ENCODE measurements at places on chromosomes 6 and 20. TPM values are rescaled to one million over a fixed set of nuclear protein-coding genes. Genes with fewer than 3 reads are reported as not detected.
A peak's percentile ranks its signal among the peaks of the same experiment; 100 is the strongest.

DNA sequence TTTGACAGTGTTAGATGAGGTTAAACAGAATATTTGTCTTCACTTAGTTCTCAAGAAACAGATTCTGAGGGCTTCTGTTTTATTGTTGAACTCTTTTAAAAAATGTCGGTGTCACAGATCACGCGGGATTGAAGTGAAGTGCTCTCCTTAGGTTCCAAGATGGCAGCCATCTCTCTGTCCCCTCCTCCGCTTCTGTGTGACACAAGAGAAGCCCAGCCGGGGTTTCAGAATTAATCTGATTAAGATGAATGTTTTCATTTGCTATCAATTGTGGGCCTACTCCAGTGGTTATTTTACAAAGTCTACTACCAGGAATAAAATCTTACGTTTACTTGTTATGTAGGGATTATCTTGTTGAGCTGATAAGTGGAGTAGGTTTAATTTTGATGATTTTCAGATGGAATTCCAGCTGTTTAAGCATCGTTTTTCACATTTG lies 10.9 kb downstream of the HIVEP1 start:
- H3K4me3 ChIP-seq, result no peak overlapping the region
- peaks cover 1% of the 10 kb centered on the region for H3K36me3 ChIP-seq
- H3K27me3 ChIP-seq, result no peaks in the 10 kb centered on the region
- no peak for DNase-seq

EYS gene
- total RNA-seq, result not detected

GRCh38 chr20:46509523-46509922 lies 3.8 kb downstream of the ZNF334 start:
- H3K4me3 ChIP-seq, result no peak overlapping the region
- H3K36me3 ChIP-seq, result no peaks in the 10 kb centered on the region
- H3K27me3 ChIP-seq, result peaks cover 4% of the 10 kb centered on the region
- H3K27ac ChIP-seq, result no peak overlapping the region
- DNase-seq, result no peak
- peaks cover 14% of the 10 kb centered on the region for H3K4me1 ChIP-seq

CD24 gene
- 28.3 TPM for total RNA-seq

DNA sequence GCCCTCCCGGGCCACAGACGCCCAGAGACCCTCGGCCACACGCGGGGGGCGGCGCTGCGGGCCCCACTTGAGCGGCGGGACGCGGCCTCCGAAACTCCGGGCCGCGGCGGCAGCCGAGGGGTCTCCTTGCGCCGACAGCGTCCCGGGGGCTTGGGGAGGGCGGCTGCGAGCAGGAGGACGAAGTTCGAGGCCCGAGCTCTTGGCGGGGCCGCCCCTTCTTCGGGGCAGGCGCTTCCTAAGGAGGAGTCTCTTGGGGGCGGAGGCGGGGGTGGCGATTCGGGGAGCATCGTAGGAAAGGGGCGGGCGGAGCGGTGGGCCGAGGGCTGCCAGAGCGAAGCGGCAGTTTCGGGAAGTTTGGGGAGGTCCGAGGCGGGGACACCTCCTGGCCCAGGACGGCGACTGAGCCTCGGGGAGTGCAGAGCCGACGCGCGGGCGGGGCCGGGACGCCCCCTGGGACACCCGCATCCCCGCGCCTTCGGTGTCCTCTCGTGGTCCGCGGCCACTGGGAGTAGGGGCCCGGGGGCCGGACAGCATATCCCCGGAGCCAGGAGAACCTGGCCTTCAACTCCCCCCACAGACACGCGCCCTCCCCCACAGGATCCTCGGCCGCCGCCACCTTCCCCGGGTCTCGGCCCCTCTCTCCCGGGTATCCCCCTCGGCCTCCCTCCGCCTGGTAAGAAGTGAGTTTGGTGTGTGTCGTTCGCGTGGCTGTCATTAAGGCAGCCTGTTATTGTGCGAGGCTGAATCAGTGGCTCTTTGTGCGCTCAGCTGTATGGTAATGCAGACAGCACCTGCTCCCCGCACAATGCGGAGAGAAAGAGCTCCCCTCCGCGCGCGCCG lies 613 bp upstream of the DLL1 start:
- peaks cover 38% of the 10 kb centered on the region for H3K4me1 ChIP-seq
- DNase-seq, result peak; percentile 89
- H3K4me3 ChIP-seq, result peak overlapping the region; percentile 46
- H3K27me3 ChIP-seq, result peaks cover 51% of the 10 kb centered on the region
- peak overlapping the region; percentile 72 for H3K27ac ChIP-seq

- peaks cover 100% of the 10 kb centered on the region for H3K36me3 ChIP-seq
- H3K4me1 ChIP-seq, result no peaks in the 10 kb centered on the region
These were observed 70.2 kb upstream of the SLC22A1 start for GRCh38 chr6:160051390-160051789.

- H3K27ac ChIP-seq, result no peak overlapping the region
- no peaks in the 10 kb centered on the region for H3K27me3 ChIP-seq
- no peak overlapping the region for H3K4me3 ChIP-seq
- peaks cover 10% of the 10 kb centered on the region for H3K4me1 ChIP-seq
- no peaks in the 10 kb centered on the region for H3K36me3 ChIP-seq
- no peak for DNase-seq
These were observed 171.7 kb upstream of the LAMP5 start for GRCh38 chr20:9342651-9343050.

MEP1A gene
- total RNA-seq, result 0.42 TPM

DNA sequence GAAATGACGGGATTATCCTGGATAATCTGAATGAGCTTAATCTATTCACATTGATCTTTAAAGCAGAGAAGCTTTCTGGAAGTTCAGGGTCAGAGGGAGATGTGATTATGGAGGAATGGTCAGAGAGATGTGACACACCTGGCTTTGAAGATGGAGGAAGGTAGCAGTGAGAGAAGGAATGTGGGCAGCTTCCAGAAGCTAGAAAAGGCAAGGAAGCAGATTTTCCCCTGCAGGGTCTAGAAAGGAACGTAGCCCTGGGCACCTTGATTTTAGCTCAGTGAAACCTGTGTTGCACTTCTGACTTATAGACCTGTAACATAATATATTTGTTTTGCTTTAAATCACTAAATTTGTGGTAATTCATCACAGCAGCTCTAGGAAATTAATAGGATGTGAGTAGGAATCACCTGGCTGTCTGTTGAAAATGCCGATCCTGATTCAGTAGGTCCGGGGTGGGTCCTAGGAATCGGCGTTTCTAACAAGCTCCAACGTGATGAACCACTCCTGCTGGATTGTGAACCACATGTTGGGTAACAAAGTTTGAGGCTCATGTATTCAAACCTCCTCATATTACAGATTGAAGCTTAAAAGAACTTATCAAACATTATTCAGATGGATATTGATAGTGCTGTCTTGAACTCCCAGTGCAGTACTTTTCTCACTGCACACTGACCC lies 157.0 kb downstream of the GJA1 start:
- no peak overlapping the region for H3K4me3 ChIP-seq
- no peaks in the 10 kb centered on the region for H3K27me3 ChIP-seq
- H3K27ac ChIP-seq, result no peak overlapping the region
- H3K4me1 ChIP-seq, result no peaks in the 10 kb centered on the region

DNA sequence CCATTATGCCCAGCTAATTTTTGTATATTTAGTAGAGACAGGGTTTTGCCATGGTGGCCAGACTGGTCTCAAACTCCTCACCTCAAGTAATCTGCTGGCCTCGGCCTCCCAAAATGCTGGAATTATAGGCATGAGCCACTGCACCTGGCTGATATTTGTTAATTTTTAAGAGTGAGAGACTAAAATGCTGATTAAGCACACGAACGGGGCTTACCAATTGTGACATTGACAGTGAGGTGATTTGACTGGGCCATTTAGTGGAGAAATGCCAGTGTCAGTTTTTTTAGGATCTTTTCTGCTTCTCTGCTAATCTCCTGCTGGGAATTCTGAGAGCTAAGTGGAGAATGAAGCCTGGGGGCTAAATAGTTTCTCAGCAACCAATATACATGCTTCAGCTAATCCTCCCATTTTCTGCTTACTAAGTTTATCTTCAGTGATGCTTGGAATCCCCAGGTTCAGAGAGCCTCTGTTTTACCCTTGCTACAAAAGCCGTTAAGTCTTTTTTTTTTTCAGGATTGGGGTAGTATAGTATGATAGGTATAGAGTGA lies 9.8 kb upstream of the DEFB123 start:
- H3K36me3 ChIP-seq, result no peaks in the 10 kb centered on the region
- H3K27me3 ChIP-seq, result peaks cover 4% of the 10 kb centered on the region
- no peak overlapping the region for H3K4me3 ChIP-seq
- no peaks in the 10 kb centered on the region for H3K4me1 ChIP-seq
- no peak overlapping the region for H3K27ac ChIP-seq

DNA sequence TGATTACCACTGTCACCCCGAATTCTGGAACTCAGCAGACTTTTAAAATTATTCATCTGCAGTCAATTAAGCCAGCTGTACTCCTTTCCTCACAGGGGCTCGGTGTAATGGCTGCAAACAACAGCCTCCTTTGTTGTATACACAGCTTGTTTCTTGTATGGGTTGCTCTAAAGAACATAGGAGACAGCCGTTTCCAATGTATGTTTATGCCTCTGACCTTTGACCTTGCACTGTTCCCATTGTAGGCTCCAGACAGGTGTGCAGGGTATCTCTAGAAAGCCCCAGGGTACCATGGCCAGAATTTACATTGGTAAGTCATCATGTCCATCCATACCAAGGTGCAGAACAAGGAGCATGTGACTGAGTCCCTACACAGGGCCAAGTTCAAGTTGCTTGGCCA lies 11.5 kb upstream of the TENT5A start:
- H3K4me3 ChIP-seq, result no peak overlapping the region
- H3K27ac ChIP-seq, result no peak overlapping the region
- DNase-seq, result no peak
- peaks cover 16% of the 10 kb centered on the region for H3K4me1 ChIP-seq
- no peaks in the 10 kb centered on the region for H3K27me3 ChIP-seq

DNA sequence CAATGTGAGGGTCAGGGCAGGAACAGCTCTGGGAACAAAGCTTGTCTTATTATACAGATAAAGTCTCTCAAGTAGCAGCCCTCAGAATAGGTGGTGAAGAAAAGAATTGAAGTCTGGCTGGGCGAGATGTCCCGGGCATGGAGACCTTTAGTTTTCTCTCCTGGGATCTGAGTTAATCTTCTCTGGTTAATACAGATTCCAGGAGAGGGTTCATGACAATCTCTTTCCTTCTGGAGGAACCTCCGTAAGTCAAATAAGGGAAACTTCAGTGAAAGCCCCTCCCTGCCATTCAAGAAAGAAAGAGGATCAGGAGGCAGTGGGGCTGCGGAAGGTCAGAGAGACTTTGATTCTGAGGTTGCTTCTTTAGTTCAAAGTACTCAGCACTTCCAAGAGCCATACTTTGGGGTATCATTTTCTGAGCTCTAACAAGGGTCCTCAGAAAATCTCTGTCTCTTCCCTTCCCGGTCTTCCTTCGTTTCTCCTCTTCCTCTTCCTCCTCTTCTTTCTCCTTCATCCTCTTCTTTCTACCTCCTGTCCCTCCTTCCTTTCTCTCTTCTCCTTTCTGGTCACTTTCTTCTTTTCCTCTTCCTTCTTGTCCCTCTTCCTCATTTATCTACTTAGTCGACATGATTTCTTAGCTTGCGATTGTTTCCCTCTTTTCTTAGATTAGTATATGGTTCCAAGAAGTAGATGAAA lies 4.6 kb upstream of the ZNF184 start:
- DNase-seq, result no peak
- no peaks in the 10 kb centered on the region for H3K27me3 ChIP-seq
- no peak overlapping the region for H3K4me3 ChIP-seq
- H3K4me1 ChIP-seq, result peaks cover 28% of the 10 kb centered on the region

DNA sequence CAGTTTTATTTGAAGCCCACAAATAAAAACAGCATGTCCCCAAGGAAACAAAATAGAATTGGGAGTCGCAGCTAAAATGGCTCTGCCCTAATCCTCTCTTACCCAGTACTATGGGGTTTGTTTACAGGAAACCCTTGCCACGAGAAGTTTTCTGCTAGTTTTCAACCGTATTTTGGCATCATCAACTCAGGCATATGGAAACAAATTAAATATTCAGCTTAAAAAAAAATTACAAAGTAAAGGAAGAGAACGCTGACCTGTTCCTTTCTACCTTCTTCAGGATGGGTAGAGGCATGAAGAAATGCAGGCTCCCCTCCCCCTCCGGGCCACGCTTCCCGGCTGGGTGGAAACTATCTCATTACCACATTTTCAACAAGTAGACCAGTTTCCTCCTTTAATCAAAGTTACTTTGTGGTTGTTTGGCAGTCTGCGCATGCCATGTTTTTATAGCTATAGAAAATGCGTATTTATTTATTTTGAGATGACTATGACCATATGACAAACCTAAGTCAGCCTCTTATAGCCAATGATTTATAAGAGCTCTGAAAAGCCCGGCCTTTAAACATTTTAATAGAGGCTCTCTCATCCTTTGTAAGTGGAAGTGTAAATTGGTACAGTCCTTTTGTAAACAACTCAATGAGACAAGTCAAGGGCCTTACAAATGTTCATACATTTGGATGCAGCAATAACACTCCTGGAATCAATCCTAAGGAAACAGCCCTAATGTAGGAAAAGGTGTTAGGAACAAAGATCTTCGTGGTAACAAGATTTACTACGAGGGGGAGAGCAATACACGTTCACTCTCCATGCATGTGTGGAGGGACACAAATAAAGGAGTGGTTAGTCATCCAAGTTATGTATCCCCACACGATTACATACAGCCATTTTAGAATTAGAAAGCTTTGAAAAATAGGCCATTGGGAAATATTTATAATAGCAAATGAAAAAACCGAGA lies 16.1 kb upstream of the ZNF217 start:
- H3K27ac ChIP-seq, result peak overlapping the region; percentile 83
- H3K4me1 ChIP-seq, result peaks cover 54% of the 10 kb centered on the region
- H3K27me3 ChIP-seq, result no peaks in the 10 kb centered on the region
- peak overlapping the region; percentile 19 for H3K4me3 ChIP-seq

GRCh38 chr6:80508885-80509630 lies 402.6 kb downstream of the BCKDHB start:
- no peak overlapping the region for H3K27ac ChIP-seq
- no peaks in the 10 kb centered on the region for H3K36me3 ChIP-seq
- no peak for DNase-seq
- no peak overlapping the region for H3K4me3 ChIP-seq
- H3K27me3 ChIP-seq, result no peaks in the 10 kb centered on the region

GRCh38 chr20:45448270-45448669 lies 21.3 kb upstream of the WFDC2 start:
- H3K36me3 ChIP-seq, result no peaks in the 10 kb centered on the region
- H3K4me3 ChIP-seq, result no peak overlapping the region
- no peak for DNase-seq
- H3K4me1 ChIP-seq, result peaks cover 16% of the 10 kb centered on the region
- no peaks in the 10 kb centered on the region for H3K27me3 ChIP-seq

DNA sequence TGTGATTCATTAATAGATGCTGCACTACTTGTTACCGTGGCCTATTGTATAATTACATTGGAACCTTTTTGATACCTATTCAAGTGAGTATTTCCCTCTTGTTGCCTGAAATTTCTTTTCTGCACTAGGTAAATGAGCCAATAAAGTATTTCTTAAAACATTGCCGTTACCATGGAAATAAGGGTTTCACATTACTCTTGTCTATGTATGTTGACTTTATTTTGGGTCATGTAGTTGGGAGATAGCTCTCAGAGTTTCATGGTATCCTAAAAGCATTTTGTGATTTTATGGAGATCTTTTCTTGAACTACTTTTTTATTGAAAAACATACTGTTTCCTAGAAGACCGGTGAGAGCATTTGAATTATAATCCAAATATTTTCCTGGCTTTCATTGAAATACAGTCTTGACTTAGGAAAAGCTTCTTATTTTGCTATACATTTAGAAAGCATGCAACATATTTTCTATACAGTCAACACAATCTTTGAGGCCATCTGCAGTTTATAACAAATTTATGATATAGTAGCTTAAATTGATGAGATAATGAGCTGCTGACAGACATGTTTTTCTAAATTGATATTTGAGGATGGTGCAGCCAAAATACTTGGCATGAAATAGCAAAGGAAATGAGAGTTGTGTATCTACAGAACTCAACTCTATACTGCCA lies 650.4 kb downstream of the RFPL4B start:
- no peak overlapping the region for H3K4me3 ChIP-seq
- no peaks in the 10 kb centered on the region for H3K36me3 ChIP-seq
- no peak overlapping the region for H3K27ac ChIP-seq
- H3K4me1 ChIP-seq, result no peaks in the 10 kb centered on the region

Measured in spleen (tissue), 13 donors.